ENCODE measurements at places on chromosomes 2 and 18.

DNA sequence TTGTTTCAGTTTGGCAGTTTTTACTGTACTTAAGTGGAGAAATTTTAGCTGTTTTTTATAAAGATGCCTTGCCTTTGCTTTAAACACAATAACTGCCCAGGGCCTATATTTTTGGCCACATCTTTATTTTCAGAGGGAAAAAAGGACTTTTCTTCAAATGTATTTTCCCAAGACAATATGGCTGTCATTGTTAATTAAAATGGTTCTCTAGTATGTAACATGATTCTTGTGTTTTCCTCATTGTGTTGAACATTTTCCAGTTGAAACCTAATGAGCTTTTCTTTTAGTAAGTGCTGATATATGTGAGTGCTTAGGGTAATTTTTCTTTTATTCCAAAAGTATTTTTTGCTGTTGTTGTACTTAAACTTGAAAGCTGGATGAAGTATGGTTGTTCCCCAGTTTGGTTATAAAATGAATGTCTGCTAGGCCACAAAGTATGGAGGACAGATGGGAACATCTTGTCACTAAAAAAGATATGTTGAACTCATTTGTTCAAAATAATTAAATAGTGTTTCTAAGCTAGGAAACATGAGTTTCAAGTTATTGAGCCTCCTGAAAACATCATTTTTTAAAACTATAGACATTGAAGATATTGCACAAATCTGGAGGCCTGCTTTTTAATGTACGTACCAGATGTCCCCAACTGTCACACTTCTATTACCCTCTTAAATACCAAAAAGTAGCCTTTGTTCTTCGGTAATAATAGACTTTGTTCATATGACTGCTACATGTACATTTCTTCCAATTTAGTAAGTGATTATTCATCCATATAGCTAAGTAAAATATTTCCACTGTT lies 147.5 kb upstream of the DAPL1 start:
- no peak for DNase-seq

- no peak for DNase-seq
Observed at GRCh38 chr18:32920796-32921787, 148.3 kb upstream of the KLHL14 start.

DNA sequence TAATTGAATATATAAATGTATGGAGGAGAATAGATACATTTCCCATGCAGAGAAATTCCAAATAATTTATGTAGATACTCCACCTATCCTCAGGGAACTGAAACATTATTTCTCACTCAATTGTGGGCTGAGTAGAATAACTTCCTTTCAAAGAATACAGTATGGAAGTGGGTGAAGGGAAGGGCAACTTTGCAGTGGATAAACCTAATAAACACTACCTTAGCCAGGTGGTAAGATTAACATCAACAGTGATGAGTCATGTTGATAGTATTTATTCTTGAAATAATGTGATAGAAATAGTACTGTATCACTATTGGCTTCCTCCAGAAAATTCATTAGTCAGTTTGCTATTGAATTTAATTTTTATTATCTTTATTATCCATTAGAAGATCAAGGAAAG lies 716.4 kb upstream of the CHAC2 start:
- no peak for DNase-seq

GRCh38 chr2:68784915-68785314 lies 50.3 kb downstream of the ARHGAP25 start:
- no peak for DNase-seq

DNA sequence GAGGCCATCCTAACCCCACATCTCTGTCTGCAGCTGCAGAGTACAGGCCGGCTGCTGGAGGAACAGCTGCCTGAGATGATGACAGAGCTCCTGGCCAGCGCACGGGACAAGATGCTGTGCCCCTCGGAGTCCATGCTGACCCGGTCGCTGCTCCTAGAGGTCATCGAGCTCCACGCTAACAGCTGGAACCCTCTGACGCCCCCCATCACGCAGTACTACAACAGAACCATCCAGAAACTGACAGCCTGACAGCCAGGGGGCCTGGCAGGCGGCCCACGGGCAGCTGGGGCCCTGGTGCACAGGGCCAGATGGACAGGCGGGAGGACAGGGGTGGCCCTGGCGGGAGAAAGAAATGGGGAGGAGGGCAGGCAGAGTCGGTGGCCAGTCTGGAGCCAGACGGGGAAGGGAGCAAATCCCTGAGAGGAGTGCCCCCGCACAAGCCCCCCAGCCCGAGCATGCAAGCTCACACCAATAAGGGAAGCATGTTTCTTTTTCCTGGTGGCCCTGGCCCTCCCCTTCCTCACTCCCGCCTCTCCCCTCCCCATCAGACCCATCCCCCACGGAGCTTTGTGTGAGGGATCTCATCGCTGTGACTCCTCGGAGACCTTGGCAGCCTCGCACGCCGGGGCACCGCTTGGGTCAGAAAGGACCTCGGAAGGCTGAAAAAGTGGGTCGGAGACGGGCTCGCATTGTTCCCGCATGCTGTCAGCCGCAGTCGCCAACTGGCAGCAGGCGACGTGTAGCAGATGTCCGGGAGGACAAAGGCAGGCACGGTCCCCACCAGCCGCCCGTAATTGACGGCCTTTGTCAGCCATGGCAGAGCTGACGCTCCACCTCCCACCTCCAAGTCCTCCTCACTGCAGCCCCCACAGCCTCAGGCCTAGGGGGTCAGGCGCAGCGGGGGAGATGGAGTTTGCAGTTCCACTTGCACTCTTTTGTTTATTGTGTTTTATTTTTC lies 91.2 kb downstream of the SMAD7 start:
- DNase-seq: no peak

GRCh38 chr18:54736981-54737380 lies 91.3 kb upstream of the RAB27B start:
- no peak for DNase-seq

GRCh38 chr2:110818767-110819481 lies 86.6 kb downstream of the ACOXL start:
- DNase-seq: no peak

DNA sequence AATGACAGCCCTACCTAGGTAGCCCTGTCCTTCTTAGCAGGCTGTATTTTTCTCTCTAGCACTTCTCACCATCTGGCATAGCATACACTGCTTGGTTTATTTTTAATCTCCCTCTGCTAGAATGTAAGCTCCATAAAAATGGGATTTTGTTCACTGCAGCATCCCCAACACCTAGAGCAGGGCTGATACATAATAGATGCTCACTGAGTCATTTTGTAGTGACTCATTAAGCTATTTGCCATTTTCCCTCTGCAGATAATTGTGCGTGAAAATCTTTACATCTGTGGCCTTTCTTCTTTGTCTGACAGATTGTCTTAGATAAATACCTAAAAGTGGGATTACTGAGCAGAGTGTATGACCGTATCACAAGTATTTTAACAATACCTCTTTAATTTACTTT lies 82.5 kb downstream of the CERS6 start:
- no peak for DNase-seq
